Muscle of back (tissue), 13 donors: ENCODE measurements at places on chromosomes 1 and 21.

DNA sequence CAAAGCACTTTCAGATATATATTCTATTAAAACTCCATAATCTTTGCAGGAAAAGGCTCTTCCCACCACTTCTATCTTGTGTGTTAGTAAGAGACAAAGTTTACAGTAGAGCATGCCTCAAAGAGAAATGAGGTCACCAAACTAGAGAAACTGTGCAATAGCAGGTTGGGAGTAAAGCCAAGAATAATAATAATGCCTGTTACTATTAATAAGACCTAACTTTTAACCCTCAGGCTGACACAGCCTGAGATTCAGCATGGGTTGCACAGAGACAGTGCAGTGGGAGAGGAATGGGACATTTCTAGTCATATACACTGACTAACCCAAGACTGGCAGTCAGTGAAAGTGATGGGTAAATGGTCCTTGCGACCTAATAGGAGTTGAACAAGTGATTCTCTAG is 320.2 kb upstream of the NFIA start:
- DNase-seq, result no peak

DNA sequence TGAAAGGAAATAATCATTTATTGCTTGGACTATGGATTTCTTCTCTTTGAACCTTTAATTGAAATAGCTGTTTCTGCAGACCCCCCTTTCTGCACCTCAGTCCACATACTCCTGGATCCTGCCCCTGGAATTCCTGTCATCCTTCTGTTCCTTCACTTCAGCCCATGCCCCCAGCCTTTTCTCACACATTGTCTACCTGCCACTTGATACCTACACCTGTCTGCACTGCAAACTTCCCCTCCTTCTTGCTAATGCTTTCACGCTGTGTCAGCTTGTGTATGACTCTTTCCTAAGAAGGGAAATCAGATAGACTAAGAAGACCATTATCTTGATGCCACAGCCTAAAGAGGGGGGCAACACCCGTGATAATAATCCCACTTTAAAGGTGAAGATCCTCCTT is 80.3 kb upstream of the EXO1 start:
- DNase-seq, result no peak

DNA sequence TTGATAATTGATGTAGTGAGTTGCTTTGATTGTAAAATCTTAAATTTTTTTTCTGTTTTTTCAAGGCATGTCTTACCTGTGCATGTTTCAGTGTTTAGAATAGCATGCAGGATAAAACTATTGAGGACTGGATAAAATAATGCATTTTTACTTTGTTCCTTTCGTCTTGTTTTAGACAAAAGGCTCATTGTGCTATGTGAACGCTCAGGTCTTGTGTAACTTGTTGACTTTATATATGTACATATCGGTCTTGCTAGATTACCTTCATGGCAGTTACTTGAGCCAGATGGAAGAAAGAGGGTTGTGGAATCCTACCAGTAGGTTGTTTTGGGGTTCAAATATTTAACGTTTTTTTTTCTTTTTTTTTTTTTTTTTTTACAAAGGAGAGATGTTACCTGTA is 7.0 kb downstream of the NFIA start:
- DNase-seq, result no peak

- DNase-seq, result no peak
Observed at GRCh38 chr1:224459966-224460365, 25.4 kb upstream of the WDR26 start.

DNA sequence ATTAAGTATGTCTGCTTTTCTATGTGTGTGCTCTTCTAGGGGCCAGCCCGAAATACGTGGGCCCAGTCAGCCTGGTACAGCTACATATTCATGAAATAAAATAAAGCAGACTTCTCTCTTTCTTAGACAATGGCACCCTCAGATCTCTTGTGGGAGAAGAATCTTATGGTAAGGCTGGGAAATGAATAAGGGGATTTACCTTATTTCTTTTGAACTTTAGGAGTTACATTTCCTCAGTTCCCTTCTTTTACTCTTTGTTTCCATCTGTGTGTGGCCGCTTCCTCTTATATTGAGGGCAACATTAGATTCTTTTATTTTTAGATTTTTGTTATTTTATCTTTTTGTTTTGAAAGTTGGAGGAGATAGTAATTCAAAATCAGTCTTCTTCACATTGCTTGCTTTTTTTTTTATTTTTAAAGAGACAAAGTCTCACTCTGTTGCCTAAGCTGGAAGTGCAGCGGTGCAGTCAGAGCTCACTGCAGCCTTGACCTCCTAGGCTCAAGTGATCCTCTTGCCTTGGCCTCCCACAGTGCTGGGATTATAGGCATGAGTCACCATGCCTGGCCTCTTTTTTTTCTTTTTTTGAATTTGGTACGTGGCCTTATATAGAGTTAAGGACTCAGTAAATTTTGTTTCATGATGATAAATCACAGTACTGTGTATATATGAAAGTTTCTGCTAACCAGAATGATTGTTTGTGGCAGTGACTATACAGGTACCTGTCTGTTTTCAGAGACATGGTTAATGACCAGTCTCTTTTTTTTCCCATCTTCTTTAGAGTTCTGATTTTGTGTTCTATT is 9.1 kb downstream of the LAMC1 start:
- DNase-seq, result no peak

GRCh38 chr1:47842228-47842919 is 154.8 kb downstream of the TRABD2B start:
- DNase-seq, result no peak

DNA sequence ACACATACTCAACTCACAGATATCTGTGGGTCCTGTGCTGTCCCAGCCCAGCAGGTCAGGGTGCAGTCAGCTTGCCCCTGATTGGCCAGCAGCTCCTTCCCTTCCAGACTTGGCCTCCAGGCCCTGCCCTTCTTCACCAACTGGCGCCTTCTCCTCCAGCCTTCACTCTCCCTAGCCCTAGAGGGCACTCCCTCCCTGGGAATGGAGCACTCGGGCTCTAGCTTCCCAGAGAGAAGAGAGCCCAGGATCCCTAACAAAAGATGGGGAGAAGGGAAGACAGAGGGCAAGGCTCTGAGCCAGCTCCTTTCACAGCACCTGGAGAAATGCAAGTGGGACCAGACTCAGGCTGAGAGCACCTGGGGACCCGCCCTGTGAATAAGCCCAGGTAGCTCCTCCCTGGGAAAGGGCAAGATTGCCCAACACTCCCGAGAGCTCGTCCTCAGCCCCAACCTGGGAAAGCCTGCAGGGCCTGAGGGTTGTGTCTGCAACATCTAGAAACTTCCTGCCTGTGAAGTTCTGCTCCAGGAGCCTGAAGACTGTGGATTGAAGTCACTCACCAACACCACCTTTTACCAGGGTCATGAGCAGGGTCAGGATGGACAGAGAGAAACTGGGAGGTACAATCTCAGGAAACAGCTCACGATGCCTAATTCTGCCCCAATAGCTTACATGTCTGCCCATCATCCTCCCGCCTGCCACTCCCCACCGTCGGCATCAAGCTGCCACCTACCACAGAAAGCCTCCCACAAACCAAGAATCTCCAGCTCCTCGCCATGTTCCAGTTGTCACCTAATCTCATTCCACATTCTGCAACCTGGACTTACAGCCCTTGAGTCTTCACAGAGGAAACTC is at the start of gene PGLYRP4:
Gene PGLYRP4 (minus strand): TSS at position 331 of the 852 bp plus-strand sequence. CDS start 909 bp downstream, outside the sequence.
- no peak for DNase-seq

GRCh38 chr1:32884726-32885125 is 1.6 kb upstream of the HPCA start:
- no peak for DNase-seq

- DNase-seq, result peak; percentile 5
Observed at GRCh38 chr1:157691285-157691920, 9.2 kb downstream of the FCRL3 start.

GRCh38 chr1:226666692-226667091 is 72.4 kb downstream of the ITPKB start:
- no peak for DNase-seq

- no peak for DNase-seq
Observed at GRCh38 chr1:14345946-14346550, 252.4 kb upstream of the KAZN start.

- peak; percentile 48 for DNase-seq
Observed at GRCh38 chr1:100995198-100995988, 30.2 kb downstream of the DPH5 start.

- no peak for DNase-seq
Observed at GRCh38 chr1:188723332-188724020, 1754.2 kb downstream of the BRINP3 start.

DNA sequence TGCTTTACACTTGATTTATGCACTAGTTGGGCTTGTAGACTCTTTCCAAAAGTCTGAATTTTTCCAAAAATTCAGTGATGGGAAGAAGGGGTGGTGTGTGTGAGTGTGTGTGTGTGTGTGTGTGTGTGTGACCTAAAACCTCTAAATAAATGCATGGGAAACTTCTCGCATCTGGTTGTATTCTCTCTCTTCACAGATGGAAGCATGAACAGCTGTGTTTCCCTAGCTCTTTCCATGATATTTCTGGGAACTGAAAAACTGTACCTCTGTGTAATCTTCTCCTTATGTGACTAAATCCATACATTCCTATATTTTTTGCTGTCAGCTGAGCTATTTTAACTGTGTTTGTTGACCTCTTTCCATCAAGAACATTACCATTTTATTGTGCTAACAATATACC is 26.2 kb upstream of the CYYR1 start:
- DNase-seq, result peak; percentile 81

GRCh38 chr21:29938776-29939103 is 1.1 kb downstream of the GRIK1 start:
- DNase-seq, result no peak

DNA sequence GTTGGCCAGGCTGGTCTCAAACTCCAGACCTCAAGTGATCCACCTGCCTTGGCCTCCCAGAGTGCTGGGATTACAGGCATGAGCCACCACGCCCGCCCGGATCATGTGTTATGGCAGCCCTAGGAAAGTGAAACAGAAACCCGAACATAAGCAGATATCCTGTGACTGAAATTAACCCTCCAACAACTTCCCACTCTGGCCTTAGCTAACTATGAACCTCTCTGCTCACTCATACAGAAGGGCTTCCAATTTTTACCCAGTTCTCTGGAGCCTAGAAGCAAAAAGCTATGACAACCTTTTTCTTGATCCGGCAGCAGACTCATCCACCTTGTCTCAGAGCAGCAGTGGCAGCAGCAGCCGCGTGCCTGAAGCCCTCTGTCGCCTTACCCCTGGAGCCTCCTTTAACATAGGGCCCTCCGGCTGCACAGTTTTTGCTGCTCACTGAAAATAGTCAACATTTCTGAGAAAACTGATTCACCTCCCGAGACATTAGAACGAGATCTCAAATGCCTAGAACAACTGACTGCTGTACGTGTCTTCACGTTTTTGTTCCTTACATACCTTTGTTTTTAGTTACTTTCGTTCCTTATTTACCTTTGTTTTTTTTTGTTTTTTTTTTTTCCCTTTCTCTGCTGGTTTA is 9.3 kb downstream of the CBR1 start:
- DNase-seq, result no peak

DNA sequence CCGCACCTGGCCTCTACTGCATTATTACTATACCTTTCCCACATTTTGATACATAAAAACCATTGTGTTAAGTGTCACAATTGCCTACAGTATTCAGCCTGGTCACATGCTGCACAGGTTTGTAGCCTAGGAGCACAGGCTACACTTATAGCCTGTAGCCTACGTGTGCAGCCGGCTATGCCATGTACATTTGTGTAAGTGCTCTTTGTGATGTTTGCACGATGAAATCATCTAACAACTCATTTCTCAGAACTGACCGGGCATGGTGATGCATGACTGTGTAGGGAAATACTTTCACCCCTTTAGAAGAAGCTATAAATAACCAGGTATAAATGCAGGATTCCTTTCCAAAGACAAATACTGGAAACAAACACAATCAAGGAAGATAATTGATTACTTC is 12.1 kb downstream of the ERG start:
- no peak for DNase-seq

DNA sequence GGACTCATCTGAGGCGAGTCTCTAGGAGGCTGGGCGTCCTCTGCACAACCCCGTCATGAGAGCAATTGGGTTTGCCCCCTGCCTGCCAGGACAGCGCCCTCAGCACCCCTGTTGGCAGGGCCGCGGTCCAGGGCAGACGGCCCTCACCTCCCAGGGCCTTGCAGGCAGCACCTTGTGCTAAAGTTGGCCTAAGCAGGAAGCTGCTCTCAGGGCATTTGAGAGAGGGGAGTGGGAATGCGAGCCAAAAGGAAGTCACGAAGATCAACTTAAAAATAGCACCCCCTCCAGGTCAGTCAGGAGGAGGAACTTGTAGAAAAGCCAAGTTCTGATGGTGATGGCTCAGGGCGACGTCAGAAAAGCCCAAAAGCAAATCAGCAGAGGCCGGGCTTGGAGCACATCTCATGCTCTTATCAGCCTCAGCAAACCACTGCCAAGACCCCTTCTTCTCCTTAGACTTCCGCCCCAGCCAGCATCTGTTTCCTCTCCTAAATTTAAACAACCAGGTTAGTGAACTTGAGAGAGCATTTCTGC is 12.6 kb upstream of the ADORA3 start:
- DNase-seq, result peak; percentile 18

- DNase-seq, result no peak
Observed at GRCh38 chr1:27604579-27605299, 795 bp upstream of the AHDC1 start.

- DNase-seq, result no peak
Observed at GRCh38 chr21:33268393-33268736, 2.2 kb downstream of the IL10RB start.

DNA sequence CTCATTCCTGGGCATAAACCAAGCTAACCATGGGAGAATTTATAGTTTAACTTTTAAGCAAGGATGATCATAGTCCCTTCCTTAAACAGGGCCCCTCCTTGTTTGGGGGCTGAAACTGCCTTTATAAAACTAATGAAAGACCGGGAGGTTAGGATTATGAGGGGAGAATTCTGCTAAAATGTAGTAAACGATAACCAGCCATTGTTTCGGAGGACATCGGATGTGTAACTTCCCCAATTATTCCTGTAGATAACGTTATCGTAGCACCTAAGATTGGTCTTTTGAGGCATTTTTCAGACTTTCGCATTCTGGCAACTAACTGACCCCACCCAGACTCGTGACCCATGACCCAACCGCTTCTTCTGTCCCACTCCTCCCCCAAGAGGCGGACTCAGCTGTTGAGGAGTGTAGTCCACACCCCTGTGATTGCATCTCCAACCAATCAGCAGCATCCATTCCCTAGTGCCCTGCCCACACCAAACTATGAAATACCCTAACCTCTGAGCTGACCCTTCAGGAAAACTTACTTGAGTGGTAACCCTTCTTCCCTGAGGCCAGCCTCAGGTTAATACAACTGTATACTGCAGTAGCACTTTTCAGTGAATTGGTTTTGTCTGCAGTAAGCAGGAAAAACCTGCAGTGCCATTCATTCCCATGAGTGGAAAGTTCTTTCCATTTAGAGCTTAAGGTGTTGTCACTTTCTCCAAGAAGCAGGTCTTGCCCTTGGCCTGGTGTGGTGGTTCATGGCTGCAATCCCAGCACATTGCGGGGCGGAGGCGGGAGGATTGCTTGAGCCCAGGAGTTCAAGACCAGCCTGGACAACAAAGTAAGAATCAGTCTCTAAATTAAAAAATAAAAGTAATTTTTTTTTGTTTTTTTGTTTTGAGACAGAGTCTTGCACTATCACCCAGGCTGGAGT is 823 bp upstream of the SYF2 start:
- peak; percentile 82 for DNase-seq

DNA sequence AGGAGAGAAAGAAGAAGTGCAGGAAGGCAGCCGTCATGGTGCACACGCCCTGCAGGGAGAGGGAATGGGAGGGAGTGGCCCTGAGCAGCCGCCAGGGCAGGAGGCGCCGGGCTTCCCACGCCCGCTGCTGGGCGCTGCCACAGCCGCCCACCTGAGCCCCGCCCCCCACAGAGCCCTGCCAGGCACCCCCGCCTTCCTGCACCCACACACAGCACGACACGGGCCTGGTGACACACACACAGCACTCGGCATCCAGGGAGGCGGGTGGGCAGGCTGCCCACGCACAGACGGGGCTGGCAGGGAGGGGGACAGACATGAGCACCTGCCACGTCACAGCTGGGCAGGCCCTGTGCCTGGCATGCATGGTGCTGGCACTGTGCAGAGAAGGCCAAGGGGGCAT is 27.5 kb downstream of the ADGRB2 start:
- DNase-seq, result no peak
